ENCODE measurements at places on chromosomes 6 and 20.

- no peaks in the 10 kb centered on the region for H3K36me3 ChIP-seq
- H3K4me3 ChIP-seq: no peak overlapping the region
- no peak for DNase-seq
- no peaks in the 10 kb centered on the region for H3K27me3 ChIP-seq
- H3K27ac ChIP-seq: no peak overlapping the region
Measured at GRCh38 chr6:92888316-92888715, 531.0 kb downstream of the EPHA7 start.

- no peak overlapping the region for H3K4me3 ChIP-seq
- no peaks in the 10 kb centered on the region for H3K36me3 ChIP-seq
Measured at GRCh38 chr6:35719404-35719829, 17.4 kb upstream of the ARMC12 start.

- H3K27ac ChIP-seq: no peak overlapping the region
- H3K4me3 ChIP-seq: no peak overlapping the region
- peaks cover 8% of the 10 kb centered on the region for H3K27me3 ChIP-seq
- peaks cover 5% of the 10 kb centered on the region for H3K36me3 ChIP-seq
- peak; percentile 41 for DNase-seq
Measured at GRCh38 chr20:44111712-44112335, 75.2 kb downstream of the JPH2 start.

GRCh38 chr6:41640426-41640825, 2.2 kb downstream of the MDFI start:
- H3K36me3 ChIP-seq: no peaks in the 10 kb centered on the region
- H3K27ac ChIP-seq: no peak overlapping the region
- H3K27me3 ChIP-seq: peaks cover 56% of the 10 kb centered on the region
- H3K4me1 ChIP-seq: peaks cover 9% of the 10 kb centered on the region
- no peak overlapping the region for H3K4me3 ChIP-seq

DNA sequence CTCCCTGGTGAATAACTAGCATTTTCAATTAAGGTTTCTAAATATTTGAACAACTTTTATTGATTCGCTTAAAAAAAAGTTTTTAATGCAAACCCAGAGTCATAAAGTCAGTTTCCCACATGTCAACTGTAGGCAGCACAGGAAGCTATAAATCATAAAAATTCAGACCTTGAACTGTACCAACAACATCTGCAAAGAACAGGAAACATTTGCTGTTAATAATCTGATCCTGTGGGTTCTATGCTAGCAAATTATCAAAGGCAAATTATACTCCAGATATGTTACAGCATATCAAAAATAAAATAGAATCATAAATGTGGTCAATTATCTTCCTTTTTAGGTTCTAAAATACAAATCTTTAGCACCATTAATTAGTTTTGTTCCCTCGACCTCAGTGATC, 16.6 kb upstream of the MAP7 start:
- no peak overlapping the region for H3K4me3 ChIP-seq
- no peak overlapping the region for H3K27ac ChIP-seq
- H3K36me3 ChIP-seq: peaks cover 25% of the 10 kb centered on the region
- H3K27me3 ChIP-seq: no peaks in the 10 kb centered on the region
- DNase-seq: no peak

DNA sequence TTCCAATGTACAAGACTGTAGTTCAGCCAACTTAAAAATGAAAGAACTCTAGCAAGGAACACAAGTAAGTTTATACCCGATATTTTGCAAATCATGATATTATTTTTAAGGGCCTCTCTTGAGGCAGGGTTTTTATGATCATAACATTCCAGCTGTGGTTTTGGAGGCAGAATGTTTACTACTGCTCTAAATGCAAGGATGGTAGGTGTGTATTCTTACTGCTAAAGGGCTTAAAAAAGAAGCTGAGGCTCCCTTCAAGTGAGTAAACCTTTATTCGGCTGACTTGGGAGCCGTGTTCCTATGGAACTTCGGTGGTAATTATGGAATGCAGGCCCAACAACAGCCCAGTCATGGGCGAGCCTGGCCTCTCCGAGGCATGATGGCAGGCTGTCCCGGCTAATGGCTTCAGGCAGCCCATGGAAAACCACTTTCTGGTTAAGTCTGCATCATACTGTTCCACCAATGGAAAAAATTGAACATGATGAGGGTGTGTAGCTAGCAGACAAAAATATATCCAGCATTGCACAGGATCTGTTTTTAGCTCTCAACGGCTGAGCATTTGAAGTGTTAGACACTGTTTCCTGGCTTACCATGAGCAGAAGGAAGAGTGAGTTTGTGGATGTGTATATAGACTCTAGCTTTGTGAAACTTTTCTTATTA, 111.5 kb downstream of the TIAM2 start:
- DNase-seq: no peak
- no peak overlapping the region for H3K4me3 ChIP-seq
- peaks cover 44% of the 10 kb centered on the region for H3K4me1 ChIP-seq
- H3K27ac ChIP-seq: no peak overlapping the region

DNA sequence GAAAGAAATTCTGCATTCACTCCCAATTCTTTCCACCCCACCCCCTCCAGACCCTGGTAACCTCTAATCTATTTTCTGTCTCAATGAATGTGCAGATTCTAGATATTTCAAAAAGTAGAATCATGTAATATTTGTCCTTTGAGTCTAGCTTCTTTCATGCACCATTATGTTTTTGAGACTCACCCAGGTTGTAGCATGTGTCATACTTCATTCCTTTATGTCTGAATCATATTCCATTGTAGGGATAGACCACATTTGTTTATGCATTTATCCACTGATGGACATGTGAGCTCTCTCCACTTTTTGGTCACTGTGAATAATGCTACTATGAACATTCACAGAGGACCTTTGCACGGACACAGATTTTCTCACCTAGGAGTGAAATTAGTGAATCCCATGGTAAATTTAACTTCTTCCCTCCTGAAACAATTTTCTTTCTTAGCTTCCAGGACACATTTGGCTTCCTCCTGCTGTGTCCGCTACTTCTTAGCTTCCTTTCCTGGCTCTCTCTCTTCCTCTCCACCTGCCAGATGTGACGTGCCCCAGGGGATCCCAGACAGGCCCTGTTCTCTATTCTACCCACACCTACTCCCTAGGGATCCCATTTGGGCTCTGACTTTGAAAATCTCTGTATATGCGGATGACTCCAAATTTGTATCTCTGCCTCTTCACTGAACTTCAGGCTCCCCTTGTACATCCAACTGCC, 24.1 kb upstream of the ARFGEF2 start:
- peak overlapping the region; percentile 59 for H3K27ac ChIP-seq
- no peak overlapping the region for H3K4me3 ChIP-seq
- H3K4me1 ChIP-seq: peaks cover 18% of the 10 kb centered on the region
- peaks cover 25% of the 10 kb centered on the region for H3K27me3 ChIP-seq

GRCh38 chr20:46690219-46691106, 1.2 kb upstream of the TP53RK start:
- H3K27me3 ChIP-seq: peaks cover 2% of the 10 kb centered on the region
- peak overlapping the region; percentile 95 for H3K27ac ChIP-seq
- H3K4me3 ChIP-seq: peak overlapping the region; percentile 97
- no peak for DNase-seq
- peaks cover 53% of the 10 kb centered on the region for H3K4me1 ChIP-seq
- peaks cover 17% of the 10 kb centered on the region for H3K36me3 ChIP-seq

DNA sequence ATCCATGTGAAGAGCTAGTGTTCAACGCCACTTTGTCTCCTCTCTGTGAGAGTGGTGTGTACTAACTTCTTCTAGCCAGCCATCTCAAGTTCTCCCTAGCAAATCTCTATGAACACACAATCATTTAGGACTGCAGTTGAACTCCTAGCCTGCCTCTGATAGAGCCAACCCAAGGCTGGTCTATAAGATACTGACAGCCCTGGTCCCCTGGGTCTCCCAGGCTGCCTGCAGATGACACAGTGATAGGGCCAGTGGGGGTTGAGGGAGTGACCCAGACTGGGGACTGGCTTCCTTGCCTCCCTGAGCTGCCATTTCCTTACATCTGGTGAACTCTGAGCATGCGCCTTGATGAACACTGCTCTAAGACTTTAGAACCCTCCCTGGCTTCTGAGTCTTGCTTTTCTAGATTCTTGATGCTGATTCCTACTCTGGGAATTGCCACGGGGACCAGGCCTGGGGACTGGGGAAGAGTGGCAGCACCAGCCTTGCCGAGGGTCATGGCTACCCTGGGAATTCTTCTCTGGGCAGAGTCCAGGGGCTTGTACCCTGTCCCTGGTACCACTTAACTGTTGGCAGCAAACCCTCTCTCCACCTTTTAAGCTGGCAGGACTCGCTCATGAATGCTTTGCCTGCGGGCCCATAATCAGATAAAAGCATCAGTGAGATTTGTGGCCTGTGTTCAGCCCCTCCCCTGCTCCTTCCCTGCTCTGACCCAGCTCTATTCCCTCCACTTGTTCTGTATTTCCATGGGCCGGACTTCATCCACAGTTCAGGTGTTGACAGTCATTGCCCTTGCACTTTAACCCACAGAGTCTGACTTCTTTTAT, 130.8 kb upstream of the CHD6 start:
- no peak overlapping the region for H3K27ac ChIP-seq
- H3K36me3 ChIP-seq: no peaks in the 10 kb centered on the region
- H3K4me3 ChIP-seq: no peak overlapping the region
- peaks cover 2% of the 10 kb centered on the region for H3K27me3 ChIP-seq

DNA sequence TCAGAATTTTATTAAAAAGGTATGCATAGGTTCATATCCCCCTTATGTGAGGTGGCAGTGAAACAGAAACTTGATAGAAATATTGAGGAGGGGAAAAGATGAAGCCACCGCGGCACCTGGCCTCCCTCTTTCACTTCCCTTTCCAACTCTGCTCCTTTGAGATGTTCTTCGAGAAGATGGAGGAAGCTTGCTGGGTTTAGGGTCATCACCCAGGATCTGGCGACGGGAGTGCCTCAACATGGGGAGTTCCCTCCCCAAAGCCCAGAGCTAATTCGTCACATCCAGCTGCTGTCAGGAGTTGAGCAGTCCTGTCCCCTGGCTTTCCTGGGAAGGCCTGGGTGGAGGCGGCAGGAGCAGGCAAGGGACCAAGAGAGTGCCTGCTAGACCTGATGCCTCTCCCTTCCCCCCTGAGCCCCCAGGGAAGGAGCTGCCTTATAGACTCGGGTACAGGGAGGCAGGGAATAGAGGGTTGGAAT, 29.1 kb downstream of the RREB1 start:
- H3K36me3 ChIP-seq: peaks cover 5% of the 10 kb centered on the region
- H3K4me1 ChIP-seq: peaks cover 65% of the 10 kb centered on the region
- peak overlapping the region; percentile 87 for H3K27ac ChIP-seq
- peaks cover 2% of the 10 kb centered on the region for H3K27me3 ChIP-seq

DNA sequence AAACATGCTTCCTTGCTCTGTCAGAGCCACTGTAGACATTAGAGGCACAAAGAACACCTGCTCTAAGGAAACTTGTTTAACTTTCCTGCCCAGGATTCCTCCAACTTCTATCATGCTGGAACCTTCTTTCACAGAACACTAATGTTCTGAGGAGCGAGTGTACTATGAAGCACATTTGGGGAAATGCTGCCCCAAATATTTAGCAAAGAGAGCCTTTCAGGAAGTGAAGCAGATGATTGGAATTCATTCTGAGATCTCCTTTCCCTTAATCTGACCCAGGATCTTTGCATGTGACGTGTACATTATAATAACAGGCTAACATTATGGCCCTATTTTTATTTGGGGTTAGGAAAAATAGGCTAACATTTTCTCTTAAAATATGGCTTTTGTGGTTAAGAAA, 21.0 kb upstream of the FYN start:
- H3K4me1 ChIP-seq: peaks cover 44% of the 10 kb centered on the region

Data from HFFc6 (cell line).